ENCODE measurements at places on chromosomes 6 and 20.

DNA sequence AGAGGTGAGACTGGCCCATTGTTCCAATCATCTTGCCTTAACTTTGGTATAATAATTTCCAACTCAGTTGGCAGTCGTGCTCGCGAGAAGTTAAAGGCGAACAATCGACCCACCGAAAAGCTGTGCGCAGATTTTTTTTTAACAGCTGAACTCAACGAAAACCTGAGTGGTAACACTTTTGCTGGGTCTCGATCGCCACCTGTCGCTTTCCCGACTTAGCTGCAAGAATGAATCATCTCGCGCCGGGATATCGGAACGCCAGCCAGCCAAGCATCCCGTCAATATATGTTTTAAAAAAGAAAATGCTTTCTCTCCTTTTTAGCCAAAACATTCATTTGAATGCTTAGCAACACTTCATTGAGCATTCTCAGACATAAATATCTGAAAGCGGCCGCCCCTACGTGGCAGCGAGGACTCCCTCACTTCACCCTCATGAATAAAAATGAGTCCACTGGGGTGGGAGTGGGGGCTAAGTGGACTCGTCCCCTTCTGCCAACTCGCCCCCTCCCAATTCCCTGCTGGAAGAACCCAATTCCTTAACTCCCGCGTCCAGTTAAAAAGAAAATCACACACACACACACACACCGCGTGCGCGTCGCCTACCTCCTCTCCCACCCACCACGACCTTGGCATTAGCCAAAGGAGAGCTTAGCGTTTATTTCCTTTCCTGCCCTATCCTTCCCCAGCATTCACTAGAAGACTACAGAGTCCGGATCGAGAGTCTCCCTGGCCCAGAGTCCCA is 1.5 kb downstream of the COL12A1 start:
- DNase-seq, result no peak

DNA sequence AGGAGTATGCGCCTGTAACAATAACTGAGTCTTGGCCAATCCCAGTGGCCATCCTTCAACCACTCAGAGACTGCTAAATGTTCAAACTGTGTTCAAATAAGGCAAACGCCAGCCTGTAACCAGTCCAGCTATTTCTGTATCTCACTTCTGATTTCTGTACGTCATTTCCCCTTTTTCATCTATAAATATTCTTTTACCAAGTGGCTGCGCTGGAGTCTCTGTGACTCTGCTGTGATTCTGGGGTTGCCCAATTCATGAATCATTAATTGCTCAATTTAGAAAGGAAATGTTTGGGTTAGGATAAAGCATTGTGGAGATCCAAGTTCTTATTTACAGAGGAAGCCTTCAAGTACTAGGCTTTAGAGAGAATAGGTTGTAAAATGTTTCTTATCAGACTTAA is 89.8 kb upstream of the UST start:
- DNase-seq, result no peak

DNA sequence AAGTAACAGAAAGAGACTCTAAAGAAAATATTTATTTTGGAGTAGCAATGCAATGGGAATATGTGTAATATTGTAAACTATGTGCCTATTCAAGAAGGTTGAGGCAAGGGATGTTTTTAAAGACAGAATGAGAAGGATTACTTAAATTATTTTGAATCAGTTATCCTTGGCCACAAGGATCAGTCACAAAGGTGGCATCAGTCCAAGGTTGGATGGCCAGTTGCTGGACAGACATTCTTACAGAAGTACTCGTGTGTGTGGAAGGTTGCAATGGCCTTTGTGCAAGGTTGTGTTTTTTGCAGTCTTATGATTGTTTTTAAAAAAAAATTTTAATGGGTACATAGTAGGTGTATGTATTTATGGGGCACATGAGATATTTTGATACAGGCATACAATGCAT is 2.0 kb downstream of the QRSL1 start:
- no peak for DNase-seq

GRCh38 chr6:129206821-129207220 is 323.9 kb downstream of the LAMA2 start:
- DNase-seq, result no peak

GRCh38 chr20:376089-376488 is 4.5 kb upstream of the TRIB3 start:
- no peak for DNase-seq

GRCh38 chr6:14502551-14502950 is 385.0 kb downstream of the CD83 start:
- DNase-seq, result no peak

DNA sequence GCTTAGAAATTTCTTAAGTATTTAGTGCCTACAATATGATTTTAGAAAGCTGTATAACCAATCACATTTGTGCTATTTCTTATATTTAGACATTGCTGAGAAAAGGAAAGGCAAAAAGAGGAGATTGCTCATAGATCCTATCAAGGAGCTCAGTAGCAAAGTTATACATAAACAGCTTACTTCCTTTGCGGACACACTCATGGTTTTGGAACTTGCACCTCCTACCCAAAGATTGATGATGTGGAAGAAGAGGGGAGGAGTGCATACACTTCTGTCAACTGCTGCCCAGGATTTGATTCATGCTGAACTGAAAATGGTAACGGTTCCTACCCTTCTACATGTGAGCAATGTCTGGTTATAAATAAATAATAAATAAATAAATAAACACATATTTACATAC is 16.7 kb downstream of the RAD21L1 start:
- no peak for DNase-seq

GRCh38 chr20:59385480-59385879 is 85.1 kb downstream of the EDN3 start:
- DNase-seq, result no peak

DNA sequence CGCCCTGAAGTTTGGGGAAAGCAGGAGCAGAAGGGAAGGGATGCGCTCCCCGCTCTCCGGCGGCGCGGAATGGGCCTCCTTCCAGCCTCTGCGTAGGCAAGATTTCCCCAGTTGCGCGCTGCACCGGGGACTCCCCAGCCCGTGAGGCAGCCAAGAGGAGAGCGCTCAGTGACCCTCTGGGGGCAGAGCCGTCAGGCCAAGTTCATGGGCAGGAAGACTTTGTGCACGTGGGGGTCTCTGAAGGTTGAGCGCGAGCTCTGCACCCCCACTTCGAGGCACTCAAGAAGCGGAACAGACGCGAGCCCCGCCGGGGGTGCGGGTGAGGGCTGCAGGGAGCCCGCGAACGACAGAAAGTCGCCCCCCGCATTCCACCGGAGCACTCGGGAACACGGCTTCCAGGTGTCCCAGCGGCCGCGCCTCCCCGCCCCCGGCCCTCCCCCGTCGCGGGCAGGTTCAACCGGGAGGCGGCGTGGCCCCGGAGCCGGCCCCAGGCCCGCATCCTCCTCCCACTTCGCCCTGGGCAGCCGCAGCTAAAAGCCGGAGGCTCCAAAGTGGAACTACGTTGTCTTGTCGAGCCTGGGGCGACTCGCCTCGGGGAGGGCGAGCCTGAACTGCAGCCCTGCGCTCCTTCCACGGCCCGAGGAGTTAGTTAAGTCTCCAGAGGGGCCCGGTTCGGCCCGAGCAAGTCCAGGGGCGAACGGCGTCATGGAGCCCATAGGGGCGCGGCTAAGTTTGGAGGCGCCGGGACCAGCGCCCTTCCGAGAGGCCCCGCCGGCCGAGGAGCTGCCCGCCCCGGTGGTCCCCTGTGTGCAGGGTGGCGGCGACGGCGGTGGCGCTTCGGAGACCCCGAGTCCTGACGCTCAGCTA is at the start of gene PPP1R3G:
Gene PPP1R3G (plus strand): TSS at position 561 of the 867 bp plus-strand sequence. CDS start 145 bp downstream, at position 706.
- DNase-seq, result no peak

- DNase-seq, result no peak
Observed at GRCh38 chr20:49575551-49576060, 7.7 kb upstream of the PTGIS start.

GRCh38 chr6:47230579-47230978 is 79.1 kb downstream of the TNFRSF21 start:
- DNase-seq, result no peak

DNA sequence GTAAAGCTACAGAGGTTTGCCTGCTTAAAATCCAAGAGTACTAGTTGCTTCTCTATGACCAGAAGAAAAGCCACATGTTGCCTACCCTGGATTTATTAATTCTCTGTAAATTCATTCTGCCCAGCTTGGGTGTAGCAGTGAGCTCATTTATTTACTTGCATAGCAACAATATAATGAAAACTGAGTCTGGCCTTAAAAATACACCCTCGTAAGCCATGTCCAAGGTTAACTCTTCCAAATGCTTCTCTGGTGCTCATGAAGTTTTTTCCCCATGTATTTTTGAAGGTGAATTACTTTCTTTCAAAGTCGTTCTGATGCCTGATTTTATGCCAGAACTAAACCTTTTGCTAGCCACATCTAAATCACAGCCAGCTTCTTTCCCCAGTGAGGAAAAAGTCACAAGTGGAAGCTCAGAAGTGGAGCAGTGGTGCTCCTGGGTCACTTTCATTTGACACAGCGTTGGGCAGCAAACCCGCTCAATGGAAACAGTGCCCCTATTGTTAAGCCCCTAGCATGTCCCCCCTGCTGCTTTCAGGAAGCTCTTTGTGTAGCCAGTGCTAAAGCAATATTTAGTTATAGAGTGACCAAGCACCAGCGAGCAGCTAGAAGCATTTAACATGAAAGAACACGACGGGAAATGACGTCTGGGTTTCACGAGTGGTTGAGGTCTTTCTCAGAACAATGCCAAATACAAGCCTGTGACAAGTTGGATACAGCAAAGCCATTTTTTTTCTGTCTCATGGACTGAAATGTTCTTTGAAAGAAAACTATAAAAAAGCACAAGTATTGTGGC is 29.8 kb downstream of the NEDD9 start:
- DNase-seq, result no peak

GRCh38 chr6:11795403-11795802 is 16.8 kb upstream of the ADTRP start:
- DNase-seq, result no peak

GRCh38 chr6:157823528-157824370 is 703 bp downstream of the SNX9 start:
- peak; percentile 29 for DNase-seq

GRCh38 chr20:33811776-33812151 is 616 bp downstream of the CHMP4B start:
- no peak for DNase-seq

DNA sequence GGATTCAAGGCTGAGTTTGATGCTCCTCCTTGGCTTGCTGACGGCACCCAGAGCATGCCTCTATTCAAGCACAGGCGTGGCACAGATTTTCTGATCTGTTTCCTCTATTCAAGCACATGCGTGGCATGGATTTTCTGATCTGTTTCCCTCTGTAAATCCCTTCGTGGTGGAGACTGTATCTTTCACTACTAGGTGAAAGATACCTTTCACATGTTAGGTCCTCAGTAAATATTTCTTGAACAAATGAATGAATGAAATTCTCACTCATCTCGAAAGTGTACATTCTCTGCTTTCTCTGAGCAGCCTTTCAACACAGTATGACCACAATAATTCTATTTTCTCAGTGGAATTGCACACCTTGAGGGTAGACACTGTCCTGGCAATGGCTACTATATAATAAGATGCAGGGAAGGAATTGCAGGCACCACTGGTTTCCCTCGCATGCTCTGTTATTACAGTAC is 72.6 kb upstream of the F13A1 start:
- no peak for DNase-seq

- DNase-seq, result no peak
Observed at GRCh38 chr6:28658475-28659249, 133.0 kb downstream of the GPX5 start.

DNA sequence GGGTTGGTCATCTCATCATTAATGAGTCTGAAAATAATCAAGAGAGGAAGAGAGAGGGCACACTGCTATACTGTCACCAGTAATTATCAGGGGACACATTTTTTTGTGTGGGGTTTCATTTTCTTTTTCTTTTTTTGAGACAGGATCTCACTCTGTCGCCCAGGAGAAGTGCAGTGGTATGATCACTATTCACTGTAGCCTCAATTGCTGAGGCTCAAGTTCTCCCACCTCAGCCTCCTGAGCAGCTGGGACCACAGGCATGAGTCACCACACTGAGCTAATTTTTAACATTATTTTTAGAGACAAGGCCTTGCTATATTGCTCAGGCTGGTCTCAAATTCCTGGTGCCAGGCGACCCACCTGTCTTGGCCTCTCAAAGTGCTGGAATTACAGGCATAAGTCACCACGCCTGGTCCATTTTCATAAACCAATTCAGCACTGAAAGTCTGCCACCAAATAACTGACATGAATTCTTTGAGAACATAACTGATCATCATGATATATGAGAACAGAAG is 43.3 kb downstream of the EPHA7 start:
- DNase-seq, result no peak

DNA sequence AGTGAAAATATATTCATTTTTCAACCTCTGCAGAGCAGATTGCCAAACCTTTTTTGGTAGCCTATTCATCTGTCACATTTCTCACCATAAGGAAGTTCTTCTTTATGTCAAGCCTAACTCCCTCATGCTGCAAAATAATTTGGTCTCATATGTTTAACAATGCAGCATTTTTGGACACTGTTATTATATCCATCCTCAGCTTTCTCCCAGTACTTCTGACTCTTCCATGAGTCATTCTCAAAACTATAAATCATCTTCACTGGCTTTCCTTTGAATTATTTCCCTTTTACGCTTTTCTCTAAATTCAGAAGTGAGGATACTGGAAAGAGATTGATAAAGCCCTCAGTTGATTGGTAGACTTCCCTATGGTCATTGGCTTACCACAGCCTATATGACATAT is 192.2 kb downstream of the TPBG start:
- no peak for DNase-seq

DNA sequence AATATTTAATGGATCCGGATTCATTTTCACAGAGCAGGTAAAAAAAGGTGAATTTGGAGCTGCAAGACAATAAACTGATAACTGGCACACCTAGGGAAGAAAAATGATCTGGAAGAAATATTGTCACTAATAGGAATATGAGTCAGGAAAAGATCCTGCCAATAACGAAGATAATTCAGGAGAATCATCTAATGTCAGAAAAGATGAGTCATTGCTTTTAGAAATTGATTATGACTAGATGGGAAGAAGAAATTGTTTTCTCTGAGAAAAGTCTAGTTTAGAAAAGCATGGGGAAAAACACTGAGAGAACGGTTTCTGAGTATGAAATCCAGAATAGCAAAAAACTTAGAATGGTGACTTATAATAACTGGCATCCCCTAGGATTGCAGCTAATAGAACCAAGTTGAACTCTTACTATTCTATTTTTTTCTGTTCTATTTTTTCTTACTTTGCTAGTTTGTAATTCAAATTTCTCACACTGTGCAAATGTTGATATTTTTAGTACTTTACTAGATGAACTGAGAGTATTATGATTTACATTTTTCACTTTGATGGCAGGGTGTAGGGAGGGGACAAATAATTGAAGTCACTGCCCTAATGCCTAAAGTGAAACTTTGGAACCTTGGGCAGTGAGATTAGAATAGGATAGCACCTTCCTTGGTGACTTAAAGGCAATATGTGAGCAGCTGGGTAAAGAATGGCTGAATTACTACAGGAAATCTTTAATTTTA is 38.2 kb upstream of the SUPT3H start:
- DNase-seq, result no peak

DNA sequence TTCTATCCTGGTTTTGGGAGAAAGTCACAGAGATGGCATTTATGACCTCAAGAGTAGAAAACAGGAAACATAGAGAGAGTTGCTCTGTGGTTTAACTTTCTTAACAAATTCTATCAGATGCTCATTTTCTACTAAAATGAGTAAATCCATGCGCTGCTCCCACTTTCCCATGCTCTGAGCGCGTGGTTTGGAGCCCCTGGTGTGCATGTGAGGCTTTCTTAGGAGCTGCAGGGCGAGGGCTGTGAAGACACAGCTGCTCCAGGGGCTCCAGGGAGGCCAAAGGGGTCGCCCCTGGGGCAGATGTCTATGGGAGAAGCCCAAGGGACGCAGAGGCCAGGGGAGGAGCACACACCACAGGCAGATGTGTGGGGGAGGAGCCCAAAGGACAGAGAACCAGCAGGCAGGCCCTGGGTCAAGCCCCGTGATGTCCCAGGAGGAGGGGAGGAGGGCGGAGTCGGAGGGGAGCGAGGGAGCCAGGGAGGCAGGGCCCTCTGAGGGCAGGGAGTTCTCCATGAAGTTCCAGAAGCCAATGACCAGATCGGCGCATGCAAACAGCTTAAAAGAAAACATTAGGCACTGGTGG is 122.9 kb downstream of the IRF4 start:
- no peak for DNase-seq
